Tibial artery (tissue), 4 donors: ENCODE measurements at places on chromosomes 7 and 10.

- no peak for DNase-seq
These were observed 235.5 kb downstream of the TNS3 start for GRCh38 chr7:47346377-47346914.

DNA sequence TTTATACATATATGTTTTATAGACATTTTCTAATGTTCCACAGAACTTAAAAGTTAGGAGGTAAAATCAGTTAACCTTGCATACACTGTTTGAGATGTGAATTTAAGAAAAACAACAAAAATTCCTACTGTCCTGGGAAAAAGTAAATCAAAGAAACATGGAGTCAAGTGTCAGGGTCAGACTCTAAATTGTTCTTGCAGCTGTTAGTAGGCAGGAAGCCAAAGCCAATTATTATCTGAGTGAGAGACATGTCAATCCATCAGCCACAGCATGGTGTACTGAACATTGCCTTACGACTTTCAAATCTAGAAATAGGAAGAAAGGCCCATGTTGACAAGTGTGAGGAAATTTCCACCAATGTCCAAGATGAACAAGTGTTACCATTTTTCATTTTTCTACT lies 461.2 kb upstream of the MBL2 start:
- DNase-seq: no peak

GRCh38 chr10:32982293-32982709 lies 24.3 kb upstream of the ITGB1 start:
- DNase-seq: no peak

DNA sequence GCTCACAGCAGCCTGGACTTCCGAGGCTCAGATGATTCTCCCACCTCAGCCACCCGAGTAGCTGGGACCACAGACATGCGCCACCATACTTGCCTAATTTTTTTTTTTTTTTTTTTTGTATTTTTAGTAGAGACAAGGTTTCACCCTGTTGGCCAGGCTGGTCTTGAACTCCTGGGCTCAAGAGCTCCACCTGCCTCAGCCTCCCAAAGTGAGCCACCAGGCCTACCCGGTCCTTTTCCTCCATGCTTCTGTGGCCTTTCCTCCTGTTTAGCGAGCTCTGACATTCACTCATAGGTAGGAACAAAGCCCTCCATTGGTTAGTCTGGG lies 50.1 kb upstream of the SRPK2 start:
- no peak for DNase-seq

- DNase-seq: no peak
These were observed 8.6 kb downstream of the CAMK2G start for GRCh38 chr10:73865459-73866442.

DNA sequence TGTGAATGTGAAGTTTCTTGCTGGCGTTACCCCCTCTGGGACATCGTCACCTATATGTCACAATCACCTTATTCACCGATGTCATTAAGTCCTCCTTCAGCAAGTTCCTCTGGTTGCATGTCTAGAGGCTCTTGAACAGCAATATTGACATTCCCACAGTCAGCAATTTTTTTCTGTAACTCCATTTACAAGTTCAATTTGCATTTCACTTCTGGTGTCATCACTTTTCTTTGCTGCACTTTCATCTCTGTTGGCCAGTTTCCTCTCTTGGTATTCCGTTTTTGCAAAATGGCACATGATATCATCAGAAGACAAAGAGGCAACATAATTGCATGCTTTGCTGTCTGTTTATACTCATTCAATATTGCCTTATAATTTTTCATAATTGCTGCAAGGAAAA lies 69.8 kb downstream of the SRI start:
- DNase-seq: no peak
